Activated CD4-positive, alpha-beta T cell treated with anti-CD3 and anti-CD28 coated beads, Interleukin-10, Interleukin-2, amounts not matched to agents 100 ng/mL and 50 ng/mL, durations not matched to agents 16 hours and 8 hours (primary cell): ENCODE measurements at places on chromosomes 11 and 22.

DNA sequence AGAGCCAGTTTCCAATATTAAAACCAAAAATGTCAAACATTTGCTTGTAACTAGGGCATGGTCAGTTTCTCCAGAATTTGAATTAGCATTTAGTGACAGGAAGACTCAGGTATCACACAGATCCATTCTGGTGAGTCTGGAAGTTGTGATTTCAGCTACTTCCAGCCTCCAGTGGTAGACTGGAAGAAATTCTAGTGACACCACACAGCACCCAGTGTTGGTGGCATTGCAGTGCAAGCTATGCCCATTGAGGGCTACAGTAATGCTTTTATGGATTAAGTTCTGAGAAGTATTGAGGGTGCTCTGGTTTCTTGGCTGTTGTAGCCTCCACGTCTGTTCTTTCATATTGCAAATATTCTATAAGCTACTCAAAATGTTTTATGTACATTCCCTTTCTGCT, 31.4 kb upstream of the MMP20 start:
- DNase-seq: no peak

DNA sequence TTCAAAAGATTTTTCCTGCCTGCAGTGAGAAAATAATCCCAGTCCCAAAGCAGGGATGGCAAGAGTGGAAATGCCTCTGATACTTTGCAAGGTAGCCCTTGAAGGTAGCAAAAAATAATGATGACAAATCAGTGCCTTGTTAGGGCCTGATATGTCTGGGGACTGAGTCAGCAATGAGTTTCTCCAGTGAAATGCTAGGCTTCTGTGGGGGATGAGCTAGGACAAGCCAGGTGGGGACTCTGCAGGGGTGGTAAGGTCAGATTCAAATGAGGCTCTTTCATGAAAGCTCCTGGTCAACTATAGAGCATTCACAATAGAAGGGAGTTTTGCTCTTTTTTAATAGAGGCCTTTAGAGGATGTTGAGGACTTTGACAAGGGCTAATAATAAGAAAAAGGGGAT, 77.7 kb downstream of the ME3 start:
- no peak for DNase-seq

- peak; percentile 46 for DNase-seq
These were observed 96.9 kb downstream of the TRMU start for GRCh38 chr22:46432164-46433068.

DNA sequence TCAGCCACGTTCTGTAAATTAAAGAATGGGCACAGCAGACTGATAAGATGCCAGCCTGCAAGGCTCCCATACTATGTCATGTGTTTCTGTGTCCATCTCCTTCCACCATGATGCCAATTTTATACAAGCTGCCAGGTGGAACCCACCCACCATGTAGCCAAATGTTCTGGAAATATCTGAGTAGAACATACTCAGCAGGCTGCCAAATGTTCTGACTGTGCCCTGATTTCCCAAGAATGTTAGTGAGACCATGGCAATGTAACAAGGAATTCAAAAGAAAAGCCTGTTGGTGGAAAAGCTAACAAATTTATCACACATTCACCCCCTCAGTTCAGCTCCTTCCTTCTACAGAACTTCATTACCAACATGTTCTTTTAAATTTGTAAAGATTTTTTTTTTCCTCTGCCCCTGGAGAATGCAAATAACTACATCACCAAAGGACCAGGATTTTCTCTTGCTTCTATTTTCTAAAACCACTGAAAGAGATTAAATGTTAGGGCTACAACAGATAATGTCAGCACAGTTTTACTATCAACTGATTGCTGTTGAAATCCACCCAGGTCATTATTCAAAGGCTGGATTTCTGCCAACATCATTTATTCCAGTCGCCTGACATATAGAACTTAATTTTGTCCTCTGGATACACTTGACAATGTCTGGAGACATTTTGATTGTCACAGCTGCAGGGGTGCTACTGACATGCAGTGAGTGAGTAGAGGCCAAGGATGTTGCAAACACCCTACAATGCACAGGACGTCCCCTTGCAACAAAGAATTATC, 3.1 kb downstream of the DMC1 start:
- no peak for DNase-seq

GRCh38 chr11:65077451-65077850, 6.4 kb downstream of the CDCA5 start:
- DNase-seq: no peak

- no peak for DNase-seq
These were observed 579.3 kb downstream of the BUD13 start for GRCh38 chr11:116193321-116194131.

DNA sequence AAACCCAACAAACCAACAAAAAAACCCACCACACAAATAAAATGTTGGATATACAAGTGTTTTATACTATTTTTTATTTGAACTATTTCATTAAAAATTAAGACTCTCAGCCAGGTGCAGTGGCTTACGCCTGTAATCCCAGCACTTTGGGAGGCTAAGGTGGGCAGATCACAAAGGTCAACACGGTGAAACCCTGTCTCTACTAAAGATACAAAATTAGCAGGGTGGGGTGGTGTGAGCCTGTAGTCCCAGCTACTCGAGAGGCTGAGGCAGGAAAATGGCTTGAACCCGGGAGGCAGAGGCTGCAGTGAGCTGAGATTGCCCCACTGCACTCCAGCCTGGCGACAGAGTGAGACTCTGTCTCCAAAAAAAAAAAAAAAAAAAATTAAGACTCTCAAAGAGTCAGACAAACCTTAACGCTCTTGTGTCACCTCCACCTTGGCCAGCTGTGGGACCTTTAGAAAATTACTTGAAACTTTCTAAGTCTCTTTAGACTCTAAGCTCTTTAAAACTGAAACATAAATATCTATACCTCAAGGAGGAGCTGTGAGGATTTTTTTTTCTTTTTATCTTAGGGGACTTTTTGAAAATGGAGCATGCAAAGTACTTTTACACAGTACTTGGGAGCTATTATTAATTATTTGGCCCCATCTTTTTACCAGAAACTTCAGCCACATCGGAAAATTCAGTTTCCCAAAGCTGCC, 68.4 kb upstream of the CLNS1A start:
- DNase-seq: no peak

DNA sequence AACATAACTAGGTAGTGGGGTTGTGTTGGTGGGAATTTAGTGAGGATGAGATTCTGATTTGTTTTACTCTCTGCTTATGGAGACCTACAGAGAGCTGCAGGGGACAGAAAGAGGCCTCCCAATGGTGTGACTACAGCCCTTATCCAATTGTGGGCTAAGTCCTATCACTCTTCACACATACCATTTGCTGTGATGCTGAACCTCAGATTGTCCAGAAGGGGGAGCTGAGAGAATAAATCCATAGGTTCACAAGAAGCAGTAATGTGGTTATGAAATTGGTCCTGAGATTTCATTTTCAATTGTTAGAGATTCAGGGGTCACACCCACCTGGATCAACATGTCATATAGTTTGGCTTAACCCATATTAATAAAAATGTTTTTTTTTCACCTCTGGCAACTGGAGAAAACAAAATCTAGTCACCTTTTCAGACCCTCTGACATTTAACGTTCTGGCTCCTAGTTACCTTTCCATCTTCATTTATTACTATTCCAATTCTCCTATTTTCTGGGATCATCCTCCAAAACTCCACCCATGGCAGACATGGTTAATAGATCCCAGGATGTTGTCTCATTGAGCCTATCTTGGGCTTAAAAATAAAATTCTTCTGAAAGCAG, 53.3 kb upstream of the PTPN5 start:
- peak; percentile 48 for DNase-seq

DNA sequence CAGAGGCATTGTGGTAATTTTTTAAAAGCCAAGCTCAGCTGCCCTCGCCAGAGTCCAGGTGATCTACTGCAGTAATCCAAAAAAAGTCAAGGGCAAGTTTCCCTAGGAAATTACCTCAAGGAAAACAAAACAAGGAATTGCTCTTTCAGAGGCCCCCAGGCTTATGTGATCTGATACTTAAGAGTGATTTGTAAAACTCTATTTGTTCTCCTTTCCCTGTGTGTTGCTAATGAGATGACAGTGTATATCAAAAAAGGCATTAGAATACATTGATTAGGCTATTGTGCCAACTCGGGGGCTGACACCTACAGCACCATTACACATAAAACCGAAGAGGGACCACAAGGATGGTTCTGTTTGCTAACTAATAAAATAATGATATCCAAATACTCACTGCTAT, 44.5 kb upstream of the CHRM4 start:
- DNase-seq: no peak

GRCh38 chr11:75430714-75431532, 2.1 kb downstream of the KLHL35 start:
- no peak for DNase-seq

DNA sequence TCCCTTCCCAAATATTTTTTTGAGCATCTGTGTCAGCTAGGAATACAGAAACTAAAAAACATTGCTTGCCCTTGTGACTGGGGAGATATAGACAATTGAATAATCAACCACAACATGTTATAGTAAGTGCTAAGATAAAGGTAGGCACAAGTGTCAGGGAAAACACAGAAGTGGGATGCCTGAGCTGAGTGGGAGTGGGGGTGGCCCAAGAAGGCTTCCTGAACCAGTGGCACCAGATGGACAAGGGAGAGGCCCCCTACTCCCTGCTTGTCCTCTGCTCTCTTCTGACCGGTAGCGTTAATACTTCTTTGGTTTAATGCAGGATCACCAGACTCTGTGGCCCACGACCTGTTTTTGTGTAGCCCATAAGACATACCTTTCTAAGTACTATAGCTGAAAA, 48.8 kb downstream of the PACS1 start:
- no peak for DNase-seq

DNA sequence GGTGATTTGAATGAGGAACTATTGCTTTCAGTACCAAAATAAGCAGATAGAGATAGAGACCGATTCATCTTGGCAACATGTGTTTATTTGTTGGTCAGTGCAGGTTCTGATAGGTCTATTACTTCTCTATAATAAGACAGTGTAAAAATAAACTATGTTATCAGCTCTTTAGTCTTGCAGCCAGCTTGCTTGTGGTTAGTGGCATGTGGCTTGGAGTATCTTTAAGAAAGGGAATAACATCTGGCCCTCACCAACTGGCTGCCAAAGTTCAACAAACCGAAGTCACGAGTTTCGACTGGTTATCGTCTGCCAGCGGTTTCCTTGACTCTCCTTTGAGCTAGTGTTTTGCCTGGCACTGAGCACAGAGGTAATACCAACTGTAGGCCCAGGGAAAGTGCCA, 71.8 kb downstream of the CTTN start:
- no peak for DNase-seq

- no peak for DNase-seq
These were observed 154.3 kb downstream of the NXPE2 start for GRCh38 chr11:114832532-114833125.

DNA sequence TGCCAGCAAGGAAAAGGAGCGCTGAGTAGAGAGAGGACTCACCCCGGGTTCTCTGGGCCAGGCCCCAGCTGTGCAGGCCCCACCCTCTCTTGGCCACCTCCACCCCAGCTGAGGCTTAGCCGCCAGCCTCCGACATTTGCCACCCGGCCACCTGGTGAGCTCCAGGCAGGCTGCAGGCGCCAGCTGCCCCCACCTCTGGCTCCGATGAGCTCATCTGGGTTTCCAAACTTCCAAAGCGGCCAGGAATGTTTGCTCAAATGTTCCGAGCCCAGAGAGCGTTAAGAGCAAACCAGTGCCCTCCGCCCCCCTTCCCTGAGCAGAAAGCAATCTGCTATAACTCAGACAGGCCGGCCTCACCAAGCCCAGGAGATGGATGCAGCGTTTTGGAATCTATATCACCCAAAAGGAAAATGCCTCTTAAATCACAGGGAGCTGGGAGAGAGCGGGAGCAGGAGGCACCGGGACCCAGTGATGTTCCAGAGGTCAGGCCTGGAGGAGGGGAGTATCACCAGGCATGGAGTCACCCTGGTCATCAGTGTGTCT, 9.1 kb upstream of the MN1 start:
- no peak for DNase-seq

- no peak for DNase-seq
These were observed 1.0 kb downstream of the CTR9 start for GRCh38 chr11:10752061-10752460.

DNA sequence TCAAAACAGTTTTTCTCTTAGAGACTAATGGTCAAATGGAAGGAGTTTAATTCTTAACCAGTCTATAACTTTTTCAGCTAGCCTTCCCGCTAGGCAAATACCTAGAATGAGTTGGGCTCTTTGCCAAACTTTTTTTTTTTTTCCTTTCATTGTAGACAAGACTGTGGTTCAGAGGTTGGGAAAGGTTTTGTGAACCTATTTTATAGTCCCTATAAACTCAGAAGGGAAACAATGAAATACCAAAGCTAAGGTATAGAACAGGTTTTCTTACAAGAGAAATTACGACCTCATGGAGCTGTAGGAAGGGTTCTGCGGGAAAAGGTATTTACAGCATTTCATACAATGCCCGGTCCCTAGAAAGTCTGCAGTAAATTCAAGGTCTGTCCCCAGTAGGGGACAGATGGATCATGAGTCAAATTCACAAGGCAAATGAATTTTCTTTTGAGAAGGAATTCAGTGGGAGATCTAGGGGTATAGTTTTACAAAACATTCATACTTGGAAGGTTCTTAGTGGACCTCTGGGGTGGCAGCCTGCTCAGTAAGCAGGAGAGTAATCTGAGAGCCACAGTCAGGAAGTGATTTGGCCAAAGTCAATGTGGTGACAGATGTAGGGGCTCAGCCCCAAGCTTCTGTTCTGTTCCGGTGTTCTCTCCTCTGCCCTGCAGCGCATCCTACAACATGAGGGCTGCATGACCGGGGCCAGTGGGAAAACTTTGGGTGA, 146.8 kb downstream of the DBX1 start:
- no peak for DNase-seq

DNA sequence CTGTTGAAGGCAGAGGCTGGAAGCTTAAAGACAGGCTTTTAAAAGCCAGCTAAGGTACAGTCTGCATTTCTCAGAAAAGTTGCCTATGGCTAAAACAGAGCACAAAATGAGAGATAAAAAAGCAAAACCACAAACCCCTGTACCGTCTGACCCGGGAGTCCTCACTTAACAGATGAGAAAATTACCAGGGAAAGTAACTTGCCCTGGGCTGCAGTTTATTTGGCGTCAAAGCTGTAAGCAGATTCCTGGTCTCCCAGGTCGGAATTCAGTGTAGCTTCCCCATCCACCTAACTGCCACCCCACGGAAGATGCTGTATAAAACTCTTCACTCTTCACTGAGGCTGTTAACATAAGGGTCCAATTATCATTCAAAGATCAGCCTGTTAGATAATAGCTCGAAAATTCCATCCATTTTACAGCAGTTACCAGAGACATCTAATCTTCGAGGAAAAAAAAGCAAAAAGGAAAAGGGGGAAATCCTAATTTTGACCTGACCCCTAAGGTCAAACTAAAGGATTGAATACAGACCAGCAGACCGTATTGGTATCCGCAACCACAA, 1.5 kb downstream of the TCF20 start:
- no peak for DNase-seq

- DNase-seq: no peak
These were observed 15.4 kb downstream of the TENM4 start for GRCh38 chr11:79425463-79425862.
